ENCODE measurements at places on chromosomes 3 and 15.

- DNase-seq: no peak
Measured at GRCh38 chr15:95598251-95598855, 732.1 kb upstream of the NR2F2 start.

DNA sequence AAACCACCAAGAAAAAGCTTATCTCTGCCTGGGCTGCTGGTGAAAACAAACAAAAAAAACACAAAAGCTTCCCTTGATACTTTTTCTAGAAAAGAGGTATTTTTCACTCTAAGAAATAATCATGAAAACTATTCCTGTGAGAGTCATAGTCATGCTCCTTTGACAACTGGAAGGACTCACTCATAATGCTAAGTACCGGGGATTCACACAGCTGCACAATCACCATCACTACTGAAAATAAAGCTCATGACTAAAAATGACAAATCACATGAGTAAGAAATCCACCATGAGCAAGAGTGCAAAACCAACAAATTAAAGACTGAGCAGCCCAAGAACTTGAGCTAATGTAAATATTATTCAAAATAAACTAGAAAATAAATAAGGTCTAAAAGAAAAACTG is 10.6 kb upstream of the POU1F1 start:
- DNase-seq: no peak

- peak; percentile 38 for DNase-seq
Measured at GRCh38 chr15:73632670-73633058, 525 bp downstream of the NPTN start.

- no peak for DNase-seq
Measured at GRCh38 chr15:65300924-65301441, 3.5 kb upstream of the RNU5B-1 start.

DNA sequence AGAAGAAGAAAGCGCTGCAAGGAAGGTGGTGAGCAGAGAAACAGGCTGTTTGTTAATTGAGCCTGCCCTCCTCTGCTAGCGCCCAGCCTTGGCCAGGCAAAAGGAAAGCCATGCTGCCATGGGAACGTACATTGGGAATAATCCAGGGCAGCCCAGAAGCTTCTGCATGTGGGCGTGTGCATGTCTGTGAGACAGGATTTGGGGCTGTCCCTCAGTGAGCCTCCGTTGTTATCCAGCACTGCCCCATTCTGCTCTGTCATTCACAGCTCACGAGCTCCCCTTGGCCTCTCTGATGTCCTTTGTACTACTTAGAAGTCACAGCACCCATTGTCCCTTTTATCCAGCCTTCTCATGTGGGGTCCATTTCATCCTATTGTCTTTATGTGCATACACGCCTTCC is 239.1 kb upstream of the ROPN1 start:
- no peak for DNase-seq

DNA sequence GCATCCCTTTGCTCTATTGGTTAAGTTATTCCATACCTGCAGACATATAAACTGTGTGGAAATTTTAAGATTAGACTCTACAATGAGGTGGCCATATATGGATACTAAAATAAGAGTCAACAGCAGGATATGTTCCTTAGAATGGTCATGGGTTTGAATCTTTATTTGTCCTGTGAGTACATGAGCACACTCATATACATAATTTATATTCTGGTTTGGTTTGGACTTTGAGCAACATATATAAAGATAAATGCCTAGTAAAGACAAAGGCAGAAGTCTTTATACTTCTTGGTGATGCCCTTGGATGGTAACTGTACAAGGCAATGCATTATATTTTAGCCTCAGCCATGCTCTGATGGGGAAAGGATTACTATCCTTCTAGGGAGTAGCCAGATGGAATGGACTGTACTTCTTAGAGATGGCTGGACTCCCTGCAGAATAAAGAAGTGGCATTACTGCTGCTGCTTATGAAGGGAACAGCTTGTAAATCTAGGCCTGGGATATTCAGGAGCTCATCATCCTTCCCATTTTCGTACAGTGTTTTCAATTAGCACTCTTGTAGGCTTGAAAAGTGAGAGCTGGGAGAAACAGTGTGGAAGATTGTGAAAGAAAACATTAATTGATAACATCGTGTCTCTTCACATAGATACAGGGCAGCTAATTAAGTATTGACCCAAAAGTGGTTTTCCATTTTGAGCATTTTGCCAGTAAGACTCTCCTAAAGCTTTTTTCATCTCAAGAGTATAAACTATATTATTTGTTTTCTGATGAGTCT is 60.4 kb downstream of the HMG20A start:
- DNase-seq: no peak

GRCh38 chr3:143222505-143222904 is 102.9 kb downstream of the CHST2 start:
- DNase-seq: no peak

DNA sequence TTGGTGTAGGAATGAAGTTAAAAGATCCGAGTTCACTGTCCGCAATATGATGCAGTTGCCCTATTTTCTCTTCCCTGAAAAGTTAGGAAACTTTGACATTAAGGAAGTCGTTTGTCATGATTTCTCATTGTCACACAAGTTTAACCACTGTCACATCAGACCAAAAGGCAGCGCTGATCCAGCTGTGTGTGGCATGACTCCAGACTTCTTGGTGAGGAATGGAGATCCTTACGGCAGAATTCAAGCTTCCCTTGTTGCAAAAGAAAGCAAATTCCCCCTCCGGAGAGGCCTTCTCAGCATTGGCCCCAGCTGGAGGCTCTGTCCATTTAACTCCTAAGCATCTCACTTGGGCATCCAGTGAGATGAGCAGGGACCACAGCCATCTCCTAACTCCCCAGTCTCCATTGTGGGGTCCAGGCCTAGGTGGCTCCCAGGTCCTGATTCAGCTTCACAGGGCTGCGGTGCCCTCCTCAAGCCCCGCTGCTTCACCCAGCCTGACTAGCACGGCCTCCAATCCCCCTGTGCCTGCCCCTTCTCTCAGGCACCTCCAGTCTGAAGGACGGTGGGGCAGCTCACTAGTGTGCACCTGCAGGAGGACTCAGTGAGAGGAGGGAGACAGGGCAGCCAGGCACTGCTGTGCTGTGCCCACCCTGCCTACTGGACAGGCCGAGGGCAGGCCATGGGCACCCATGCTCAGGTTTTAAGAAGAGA is 159.5 kb downstream of the CHSY1 start:
- no peak for DNase-seq

DNA sequence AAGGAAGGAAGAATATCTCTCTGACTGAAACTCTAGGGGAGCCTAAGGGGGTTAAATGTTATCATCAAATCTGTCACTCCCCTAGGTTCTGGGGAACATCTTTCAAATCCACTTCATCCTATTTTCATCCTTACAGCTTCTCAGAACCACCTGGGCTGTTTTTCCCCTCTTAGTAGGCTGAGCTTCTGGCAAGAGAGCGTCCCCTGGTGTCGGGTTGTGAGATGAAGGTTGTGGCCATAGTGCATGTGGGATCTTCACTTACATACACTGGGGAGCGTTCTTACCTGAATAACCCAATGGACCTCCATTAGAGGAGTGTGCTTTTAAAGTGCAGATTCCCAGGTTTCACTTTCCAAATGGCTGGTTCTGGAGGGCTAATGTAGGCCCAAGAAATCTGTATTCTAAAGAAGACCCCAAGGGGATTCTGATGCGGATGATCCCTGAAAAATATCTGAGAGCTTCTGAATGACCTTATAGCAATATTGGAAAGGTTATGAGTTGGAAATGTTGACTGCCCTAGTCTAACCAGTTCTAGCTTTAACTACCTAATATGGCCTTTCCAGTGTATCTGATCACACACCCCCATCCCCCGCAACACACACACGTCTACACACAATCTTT is 663.7 kb downstream of the AGBL1 start:
- peak; percentile 72 for DNase-seq

- DNase-seq: no peak
Measured at GRCh38 chr15:63234451-63234870, 42.9 kb upstream of the APH1B start.
